Urinary bladder (tissue), 4 donors: ENCODE measurements at places on chromosomes 13 and 19.

GRCh38 chr13:47639738-47640447 is 361.2 kb downstream of the SUCLA2 start:
- no peak for DNase-seq

DNA sequence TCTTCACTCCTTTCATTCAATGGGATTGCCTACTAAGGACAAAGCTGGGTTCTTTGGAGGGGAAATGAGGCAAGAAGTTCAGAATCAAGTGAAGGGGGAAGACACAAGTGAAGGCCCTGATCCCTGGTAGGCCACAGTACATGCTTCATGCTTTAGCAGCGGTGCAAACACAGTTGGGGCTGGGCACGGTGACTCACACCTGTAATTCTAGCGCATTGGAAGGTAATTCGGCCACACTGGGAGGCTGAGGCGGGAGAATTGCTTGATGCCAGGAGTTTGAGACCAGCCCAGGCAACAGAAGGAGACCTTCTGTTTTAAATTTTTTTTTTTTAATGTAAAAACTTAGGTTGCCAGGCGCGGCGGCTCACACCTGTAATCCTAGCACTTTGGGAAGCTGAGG is 23.4 kb upstream of the GATAD2A start:
- no peak for DNase-seq

GRCh38 chr13:85557691-85558467 is 241.3 kb downstream of the SLITRK6 start:
- DNase-seq: no peak

- no peak for DNase-seq
These were observed 10.9 kb downstream of the ZNRF4 start for GRCh38 chr19:5466072-5466471.

DNA sequence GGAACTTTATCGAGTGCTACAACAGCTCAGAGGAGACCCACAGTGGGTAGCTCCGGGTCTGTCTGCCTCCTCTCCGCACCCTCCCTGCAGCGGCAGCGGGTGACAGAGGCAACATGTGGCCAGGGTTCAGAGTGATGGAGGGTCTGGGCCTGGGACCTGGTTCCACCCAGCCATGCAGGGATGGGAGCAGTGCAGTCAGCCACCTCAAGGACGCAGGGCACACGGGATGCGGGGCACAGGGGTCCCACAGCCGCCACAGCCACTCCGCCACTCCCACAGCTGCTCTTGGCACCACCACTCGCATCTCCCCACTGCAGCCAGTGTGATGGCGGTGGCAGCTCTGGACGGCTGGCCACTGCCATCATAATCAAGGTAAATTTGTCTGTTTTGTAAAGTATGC is 892.9 kb downstream of the OLFM4 start:
- no peak for DNase-seq

DNA sequence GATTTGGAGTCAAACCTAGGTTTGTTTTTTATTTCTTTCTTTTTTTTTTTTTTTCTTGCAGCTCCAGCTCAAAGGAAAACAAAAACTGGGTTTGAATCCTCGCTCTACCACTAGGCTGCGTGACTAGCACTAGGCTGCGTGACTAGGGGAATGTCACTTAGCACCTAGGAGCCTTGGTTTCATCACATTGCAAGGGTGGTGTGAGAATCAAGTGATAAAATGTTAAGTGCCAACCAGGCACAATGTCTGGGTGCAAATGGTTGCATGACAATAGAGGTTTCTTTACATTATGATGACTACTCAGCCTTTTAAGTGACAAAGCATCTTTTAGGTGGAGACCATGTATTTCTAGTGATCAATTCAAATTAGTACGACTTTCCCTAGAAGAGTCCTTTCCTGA is 27.9 kb downstream of the RCBTB2 start:
- no peak for DNase-seq

- no peak for DNase-seq
These were observed 5.6 kb upstream of the AMH start for GRCh38 chr19:2243274-2244124.

GRCh38 chr13:45940061-45940460 is 88.5 kb upstream of the SIAH3 start:
- no peak for DNase-seq

- no peak for DNase-seq
These were observed 546.1 kb downstream of the SUCLA2 start for GRCh38 chr13:47454986-47455385.
